ENCODE measurements at places on chromosomes 4 and X. TPM values are rescaled to one million over a fixed set of nuclear protein-coding genes. Genes with fewer than 3 reads are reported as not detected.

GRCh38 chrX:10259716-10260115, 102.9 kb downstream of the CLCN4 start:
- no peak overlapping the region for H3K4me3 ChIP-seq
- no peak overlapping the region for H3K27ac ChIP-seq
- H3K4me1 ChIP-seq, result no peaks in the 10 kb centered on the region
- H3K36me3 ChIP-seq, result no peaks in the 10 kb centered on the region

- DNase-seq, result no peak
- H3K4me3 ChIP-seq, result peak overlapping the region; percentile 39
Measured at GRCh38 chrX:17377091-17377717, 2.2 kb downstream of the NHS start.

GRCh38 chr4:139535871-139536234, 20.2 kb downstream of the SETD7 start:
- no peaks in the 10 kb centered on the region for H3K36me3 ChIP-seq
- peak overlapping the region; percentile 83 for H3K27ac ChIP-seq
- no peaks in the 10 kb centered on the region for H3K27me3 ChIP-seq

DNA sequence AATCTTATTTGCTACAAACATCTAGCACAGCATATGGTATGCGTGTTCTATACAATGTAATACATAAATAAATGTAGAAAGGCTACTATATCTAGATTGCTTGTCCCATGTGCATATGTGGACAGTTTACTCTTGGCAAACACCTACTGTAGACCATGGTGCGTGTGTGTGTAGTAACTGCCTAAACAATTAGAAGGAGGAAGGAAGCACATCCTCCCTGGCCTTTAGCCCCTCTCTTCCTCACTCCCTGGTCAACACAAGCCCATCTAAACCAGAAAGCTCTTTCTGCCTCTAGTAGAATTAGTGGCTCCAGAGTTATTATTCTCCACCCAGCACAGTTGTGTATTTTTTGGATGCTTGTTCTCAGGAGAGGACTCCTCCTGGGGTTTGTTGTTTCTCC, 73.9 kb downstream of the KDR start:
- H3K27ac ChIP-seq, result peak overlapping the region; percentile 47
- DNase-seq, result no peak
- no peaks in the 10 kb centered on the region for H3K27me3 ChIP-seq
- no peak overlapping the region for H3K4me3 ChIP-seq
- no peaks in the 10 kb centered on the region for H3K36me3 ChIP-seq

DNA sequence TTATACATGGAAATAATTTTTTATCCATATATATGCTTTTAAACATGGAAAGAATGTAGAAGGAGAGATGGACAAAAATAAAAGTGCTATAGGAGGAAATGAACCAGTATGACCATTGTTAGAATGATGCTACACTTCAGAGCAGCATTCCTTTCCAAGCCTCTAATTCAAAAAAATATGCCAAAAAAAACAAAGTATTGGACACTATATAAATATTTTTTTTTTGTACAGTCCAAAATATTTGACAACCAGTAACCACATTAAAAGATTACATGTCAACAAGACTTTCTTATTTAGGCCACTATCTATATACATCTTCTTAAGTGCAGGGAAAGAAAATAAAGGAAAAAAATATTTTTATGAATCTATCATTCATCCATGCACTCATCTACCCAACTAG, 198.6 kb downstream of the LRBA start:
- DNase-seq, result no peak
- no peaks in the 10 kb centered on the region for H3K36me3 ChIP-seq
- no peaks in the 10 kb centered on the region for H3K4me1 ChIP-seq
- no peaks in the 10 kb centered on the region for H3K27me3 ChIP-seq
- no peak overlapping the region for H3K27ac ChIP-seq
- no peak overlapping the region for H3K4me3 ChIP-seq

DNA sequence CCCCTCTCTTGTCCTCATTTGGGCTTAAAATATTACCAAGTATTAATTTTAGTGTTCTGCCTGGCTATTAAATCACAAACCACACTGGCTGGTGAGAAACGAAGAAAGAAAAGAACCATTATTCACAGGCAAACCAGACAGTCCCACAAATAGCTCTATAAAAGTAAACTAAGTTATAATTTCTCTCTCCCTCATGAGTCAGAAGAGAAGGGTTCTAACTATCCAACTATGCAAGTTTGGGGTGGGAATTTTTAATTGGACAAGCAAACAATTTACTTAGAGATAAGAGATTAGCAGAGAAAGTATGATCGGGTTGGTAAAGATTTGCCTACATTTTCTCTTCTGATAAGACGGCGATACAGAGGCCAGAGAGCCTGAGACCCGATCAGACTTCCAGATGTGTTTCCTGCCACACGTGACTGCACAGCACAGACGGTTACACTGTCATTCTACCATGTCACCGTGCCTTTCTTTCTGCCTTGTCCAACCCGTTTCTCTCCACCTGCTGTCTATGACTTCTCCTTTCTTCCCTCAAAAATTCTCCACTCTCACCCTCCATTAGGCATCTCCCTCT, 52.3 kb downstream of the MEPE start:
- no peaks in the 10 kb centered on the region for H3K4me1 ChIP-seq
- H3K27me3 ChIP-seq, result no peaks in the 10 kb centered on the region
- no peak overlapping the region for H3K4me3 ChIP-seq
- H3K27ac ChIP-seq, result no peak overlapping the region
- H3K36me3 ChIP-seq, result no peaks in the 10 kb centered on the region

- H3K27ac ChIP-seq, result no peak overlapping the region
- H3K36me3 ChIP-seq, result no peaks in the 10 kb centered on the region
- H3K4me3 ChIP-seq, result no peak overlapping the region
- H3K4me1 ChIP-seq, result no peaks in the 10 kb centered on the region
- no peaks in the 10 kb centered on the region for H3K27me3 ChIP-seq
Measured at GRCh38 chr4:2286904-2287593, 25.1 kb upstream of the MXD4 start.

DNA sequence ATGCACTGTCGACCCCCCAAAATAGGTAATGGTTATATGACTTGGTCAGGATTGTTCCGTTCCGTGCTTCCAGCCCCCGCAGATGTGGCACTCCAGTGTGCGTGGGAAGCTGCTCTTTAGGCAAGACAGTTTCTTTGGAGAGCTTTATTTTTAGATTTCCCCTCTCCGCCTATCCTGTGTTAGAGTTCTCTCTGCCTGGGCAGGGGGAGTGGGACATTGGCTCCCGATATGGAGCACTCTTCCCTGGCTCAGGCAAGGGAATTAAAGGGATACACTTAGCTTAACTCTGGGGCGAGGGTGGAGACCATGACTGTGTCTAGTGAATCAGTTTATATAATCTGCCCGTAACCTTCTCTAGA, 36.0 kb downstream of the DLG3 start:
- peak overlapping the region; percentile 33 for H3K27ac ChIP-seq
- H3K27me3 ChIP-seq, result no peaks in the 10 kb centered on the region
- H3K4me3 ChIP-seq, result no peak overlapping the region
- no peaks in the 10 kb centered on the region for H3K36me3 ChIP-seq
- H3K4me1 ChIP-seq, result no peaks in the 10 kb centered on the region

DNA sequence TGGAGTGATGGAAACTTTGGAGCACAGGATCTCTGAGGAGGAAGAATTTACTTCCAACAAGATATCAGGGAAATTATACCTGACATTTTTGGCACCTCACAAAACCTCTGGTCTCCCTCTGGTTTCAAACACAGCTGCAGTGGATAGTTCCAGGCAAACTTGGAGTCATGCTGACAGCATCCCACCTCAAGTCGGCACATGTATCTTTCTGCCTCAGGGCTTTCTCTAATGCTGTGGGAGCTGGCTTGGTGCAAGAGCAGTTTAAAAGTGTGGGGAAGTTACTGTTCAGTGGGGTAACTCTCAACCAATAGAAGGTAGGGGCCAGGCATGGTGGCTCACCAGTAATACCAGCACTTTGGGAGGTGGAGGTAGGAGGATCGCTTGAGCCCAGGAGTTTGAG, 207.1 kb upstream of the NHS start:
- H3K36me3 ChIP-seq, result no peaks in the 10 kb centered on the region
- no peak for DNase-seq
- H3K4me1 ChIP-seq, result no peaks in the 10 kb centered on the region
- H3K27me3 ChIP-seq, result no peaks in the 10 kb centered on the region

GRCh38 chrX:132953354-132953753, 5.1 kb downstream of the HS6ST2 start:
- H3K4me3 ChIP-seq, result no peak overlapping the region
- DNase-seq, result no peak
- no peak overlapping the region for H3K27ac ChIP-seq
- peaks cover 4% of the 10 kb centered on the region for H3K4me1 ChIP-seq

DNA sequence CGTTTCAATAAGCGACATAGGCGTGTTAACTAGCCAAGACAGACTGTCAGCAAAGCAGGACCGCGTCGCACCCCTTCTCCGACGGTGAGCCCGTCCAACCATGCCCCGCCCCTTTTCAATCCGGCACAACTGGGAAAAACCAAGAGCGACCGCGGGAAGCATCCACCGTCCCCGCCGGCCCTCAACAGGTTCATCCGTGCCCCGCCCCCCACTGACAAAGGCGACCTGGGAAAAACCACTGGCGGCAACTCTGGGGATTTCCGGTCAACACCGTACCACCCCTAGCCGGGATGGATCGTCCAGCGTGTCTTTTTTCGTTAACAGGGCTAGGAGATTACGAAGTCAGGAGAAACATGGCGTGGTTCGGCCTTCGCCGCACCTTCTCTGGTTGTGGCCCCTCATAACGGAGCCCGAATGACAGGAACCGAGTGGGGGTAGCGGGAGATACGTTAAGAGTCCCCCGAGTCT, 377 bp downstream of the TIMM17B start:
- no peaks in the 10 kb centered on the region for H3K36me3 ChIP-seq
- DNase-seq, result peak; percentile 77
- peak overlapping the region; percentile 98 for H3K27ac ChIP-seq

DNA sequence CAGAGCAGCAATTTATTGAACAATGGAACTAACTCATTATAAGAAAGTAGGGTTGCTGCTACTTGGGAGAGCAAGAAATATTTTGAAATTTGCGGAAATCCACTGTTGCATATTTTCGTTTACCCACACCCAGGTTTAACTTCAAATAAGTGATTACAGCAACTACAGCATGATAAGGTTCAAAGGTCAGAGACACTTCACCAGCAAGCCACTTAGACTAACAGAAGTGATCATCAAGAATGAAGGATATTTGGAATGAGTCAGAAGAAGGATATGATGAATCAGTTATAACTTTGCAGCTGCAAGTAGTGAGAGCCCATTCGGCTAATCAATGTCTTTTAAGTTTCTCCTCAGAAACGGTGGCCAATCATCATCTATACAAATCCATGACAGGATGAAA, 199.3 kb downstream of the TMA16 start:
- no peak overlapping the region for H3K27ac ChIP-seq
- DNase-seq, result no peak
- H3K27me3 ChIP-seq, result no peaks in the 10 kb centered on the region
- no peaks in the 10 kb centered on the region for H3K36me3 ChIP-seq

DNA sequence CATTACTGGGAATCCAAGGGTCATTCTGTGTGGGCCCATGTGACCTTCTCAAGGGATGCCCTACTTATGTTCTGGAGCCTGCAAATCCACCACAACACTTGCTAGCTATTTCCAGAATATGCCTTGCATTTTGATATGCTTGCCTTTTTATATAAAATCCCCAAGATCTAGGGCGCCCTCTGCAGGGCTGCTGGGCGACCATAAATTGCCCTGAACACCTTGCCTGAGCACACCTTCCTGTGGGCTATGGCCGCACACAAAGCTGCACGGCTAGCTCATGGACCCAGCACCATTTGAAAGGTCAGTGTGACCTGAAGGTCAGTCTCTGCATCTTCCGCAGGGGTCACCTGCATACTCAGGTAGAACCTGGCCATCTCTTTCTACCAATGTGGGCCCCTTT, 311.7 kb downstream of the NLGN4X start:
- no peak overlapping the region for H3K27ac ChIP-seq
- H3K27me3 ChIP-seq, result no peaks in the 10 kb centered on the region
- no peak overlapping the region for H3K4me3 ChIP-seq
- DNase-seq, result no peak

DNA sequence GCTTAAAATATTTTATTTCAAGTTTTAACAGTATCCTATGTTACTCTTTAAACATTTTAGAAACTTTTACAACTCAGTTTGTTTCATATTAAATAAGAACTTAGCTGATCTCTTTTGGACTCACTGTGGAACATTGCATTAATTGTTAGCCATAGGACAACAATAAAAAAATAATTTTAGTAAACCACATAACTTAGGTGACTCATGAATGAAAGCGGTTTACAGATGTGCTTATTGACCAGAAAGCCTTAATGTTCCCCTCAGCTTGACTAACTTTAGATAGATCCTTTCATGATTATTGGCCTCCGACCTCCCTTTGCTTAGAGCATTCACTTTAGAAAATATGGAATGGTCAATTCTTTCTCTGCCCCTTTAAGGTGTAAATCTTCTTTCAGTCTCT, 783.5 kb upstream of the MAGEB2 start:
- no peaks in the 10 kb centered on the region for H3K36me3 ChIP-seq
- no peaks in the 10 kb centered on the region for H3K4me1 ChIP-seq
- no peak overlapping the region for H3K4me3 ChIP-seq
- no peak overlapping the region for H3K27ac ChIP-seq

DNA sequence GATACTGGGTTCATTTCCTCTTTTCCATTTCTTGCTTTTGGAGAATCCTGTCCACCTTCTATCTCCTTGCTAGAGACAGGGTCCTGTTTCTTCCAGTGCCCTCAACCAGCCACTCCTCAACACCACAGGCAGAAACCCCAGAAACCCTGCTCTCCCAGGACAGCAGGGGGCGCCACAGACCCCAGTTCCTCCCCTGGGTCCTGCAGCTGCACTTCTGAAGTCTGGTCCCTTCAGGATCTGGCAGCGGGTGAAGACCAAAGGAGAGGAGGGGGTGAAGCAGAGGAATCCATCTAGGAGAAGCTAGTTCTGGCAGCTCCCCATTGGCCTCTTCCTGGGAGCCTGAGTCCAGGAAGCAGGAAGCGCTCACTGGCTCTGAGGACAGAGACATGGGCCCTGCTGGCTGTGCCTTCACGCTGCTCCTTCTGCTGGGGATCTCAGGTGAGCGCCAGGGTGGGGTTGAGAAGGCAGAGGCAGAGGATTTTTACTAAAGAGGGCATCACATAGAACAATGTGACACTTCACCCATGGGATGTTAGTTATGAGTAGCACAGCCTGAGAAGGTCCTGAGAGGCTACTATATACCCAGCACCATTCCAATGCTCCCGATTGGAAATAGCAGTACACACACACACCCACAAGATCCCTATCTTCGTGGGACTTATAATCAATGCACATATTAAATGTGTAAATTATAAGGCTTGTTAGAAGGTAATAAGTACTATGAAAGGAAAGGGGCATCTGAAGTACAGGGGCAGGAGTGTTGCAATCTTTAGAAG, at the start of gene PRSS48:
TSS of gene PRSS48 (plus strand) at position 375 of the 776 bp plus-strand sequence. CDS start at position 387, 12 bp downstream.
- H3K27me3 ChIP-seq, result no peaks in the 10 kb centered on the region
- no peak within 1 kb of the TSS for H3K4me3 ChIP-seq
- no peaks in the 10 kb centered on the region for H3K36me3 ChIP-seq
- no peaks in the 10 kb centered on the region for H3K4me1 ChIP-seq
- peak; percentile 14 for DNase-seq

The STPG2 gene
- total RNA-seq, result not detected

The FAM9B gene
- total RNA-seq, result not detected

The SLC10A7 gene
- 2.1 TPM for total RNA-seq

The TMEM150C gene
- 5.5 TPM for total RNA-seq

The BEX1 gene
- not detected for total RNA-seq

The CCNB3 gene
- total RNA-seq, result 0.36 TPM

The WAS gene
- total RNA-seq, result 2.4 TPM

The APELA gene
- total RNA-seq, result not detected
